Stimulated activated CD8-positive, alpha-beta memory T cell treated with anti-CD3 and anti-CD28 coated beads, Interleukin-4, amount 100 ng/mL, for 48 hours (primary cell): ENCODE measurements at places on chromosomes 6 and 20.

GRCh38 chr6:10382322-10382721 lies 32.6 kb downstream of the TFAP2A start:
- DNase-seq: no peak

GRCh38 chr20:52305858-52306257 lies 114.3 kb upstream of the ZFP64 start:
- peak; percentile 55 for DNase-seq

DNA sequence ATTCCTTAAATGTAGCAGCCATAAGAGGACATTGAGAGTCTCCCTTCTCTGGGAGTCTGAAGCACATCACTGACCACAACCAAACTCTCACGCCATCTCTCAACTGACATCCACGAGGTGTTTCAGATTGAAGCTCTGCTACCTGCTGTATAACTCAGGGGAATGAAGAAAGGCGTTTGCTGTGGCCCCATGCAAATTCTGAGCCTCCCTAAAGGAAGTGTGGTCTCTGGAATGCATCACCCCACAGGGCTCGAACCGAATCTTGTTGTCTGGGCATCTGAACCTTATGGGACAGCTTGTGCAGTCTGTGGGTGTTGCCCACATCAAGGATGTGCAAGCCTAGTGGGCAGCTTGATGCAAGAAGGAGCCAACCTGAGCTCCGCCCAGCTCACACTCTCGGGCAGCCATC lies 10.9 kb downstream of the PMEPA1 start:
- DNase-seq: peak; percentile 32

- DNase-seq: no peak
Observed at GRCh38 chr6:70834520-70834919, 122.3 kb downstream of the B3GAT2 start.

- no peak for DNase-seq
Observed at GRCh38 chr20:10454151-10454750, 19.1 kb downstream of the SLX4IP start.

DNA sequence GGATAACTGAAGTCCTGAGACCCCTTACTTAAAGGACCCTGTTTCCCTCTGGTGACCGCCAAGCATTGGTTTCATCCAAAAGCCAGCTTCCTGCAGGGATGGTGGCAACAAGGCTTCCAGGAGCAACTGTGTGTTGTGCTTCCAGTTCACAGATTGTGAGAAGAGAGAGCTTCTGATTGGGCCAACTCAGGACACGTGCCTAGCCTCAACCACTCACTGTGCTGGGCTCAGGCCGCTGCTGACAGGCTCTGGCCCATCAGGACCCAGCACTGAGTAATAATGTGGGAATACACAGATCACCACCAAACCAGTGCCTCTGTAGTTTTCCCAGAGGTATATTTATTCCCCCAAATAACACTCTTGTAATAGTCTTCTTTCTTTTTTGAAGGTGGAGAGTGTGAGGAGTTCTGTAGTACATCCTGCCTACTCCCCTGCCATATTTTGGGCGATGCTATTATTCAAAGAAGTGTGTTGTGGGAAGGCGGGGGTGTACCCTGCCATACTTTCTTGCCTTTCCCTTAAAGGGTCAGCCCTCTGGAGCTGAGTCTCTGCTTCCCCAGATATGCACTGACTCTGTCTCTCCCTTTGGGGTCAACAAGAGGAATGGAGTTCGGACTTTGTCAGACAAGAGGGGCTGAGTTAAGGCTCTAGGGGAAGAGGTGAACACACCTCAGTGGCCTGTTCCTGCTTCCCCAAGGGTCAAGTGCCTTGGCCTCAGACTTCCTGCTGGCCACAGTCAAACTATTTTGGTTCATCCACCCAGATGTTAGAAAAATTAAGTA lies 23.2 kb downstream of the PPP1R16B start:
- DNase-seq: peak; percentile 22

DNA sequence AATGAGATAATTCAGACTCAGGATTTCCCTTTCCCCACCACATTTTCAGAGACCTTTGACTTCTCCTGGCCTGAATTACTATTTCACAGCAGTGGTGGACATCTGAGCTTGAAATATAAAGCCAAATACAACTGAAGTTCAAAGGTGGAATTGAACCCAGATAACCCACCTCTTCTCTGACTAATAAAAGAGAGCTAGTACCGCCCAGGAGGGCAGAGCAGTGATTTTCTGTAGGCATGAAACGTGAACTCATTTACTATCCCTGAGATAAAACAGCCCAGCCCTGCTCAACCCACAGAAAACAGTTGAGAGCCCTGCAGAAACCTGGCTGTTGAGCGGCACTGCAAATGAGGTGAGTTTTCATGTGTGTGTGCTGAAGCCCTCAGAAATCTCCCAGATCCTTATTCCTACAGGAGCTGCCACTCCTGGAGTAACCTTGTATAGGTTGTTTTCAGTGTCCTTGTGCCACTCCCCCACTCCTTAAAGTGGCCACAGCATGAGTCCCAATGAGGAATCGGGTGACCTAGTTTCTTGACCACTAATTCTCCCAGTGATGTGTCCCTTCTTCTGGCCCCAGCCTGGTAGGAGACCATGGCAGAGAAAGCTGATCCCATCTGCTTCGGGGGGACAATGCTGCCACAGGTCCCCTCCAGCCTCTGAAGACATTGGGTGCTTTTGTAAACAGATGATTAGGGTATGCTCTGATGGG lies 99.2 kb downstream of the NOL4L start:
- no peak for DNase-seq

DNA sequence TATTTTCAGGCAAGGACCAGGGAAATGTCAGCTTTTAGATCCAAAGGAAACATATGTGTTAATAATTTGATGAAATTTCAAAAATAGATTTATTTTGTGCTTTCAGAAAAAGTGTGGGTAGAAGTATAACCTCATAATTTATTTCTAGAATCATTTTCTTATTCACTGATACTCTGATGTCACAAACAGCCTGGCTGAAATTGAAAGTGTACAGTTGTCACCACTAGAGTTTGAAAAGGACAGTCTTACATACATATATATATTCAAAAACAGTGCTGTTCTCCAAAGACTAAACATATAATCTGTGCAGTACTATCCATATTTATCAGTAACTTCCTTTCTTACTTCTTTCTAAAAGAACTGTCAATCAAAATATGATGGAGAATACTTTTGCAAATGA lies 254.4 kb upstream of the KCNQ5 start:
- DNase-seq: no peak

GRCh38 chr6:73983367-73983766 lies 287.4 kb downstream of the CD109 start:
- no peak for DNase-seq

DNA sequence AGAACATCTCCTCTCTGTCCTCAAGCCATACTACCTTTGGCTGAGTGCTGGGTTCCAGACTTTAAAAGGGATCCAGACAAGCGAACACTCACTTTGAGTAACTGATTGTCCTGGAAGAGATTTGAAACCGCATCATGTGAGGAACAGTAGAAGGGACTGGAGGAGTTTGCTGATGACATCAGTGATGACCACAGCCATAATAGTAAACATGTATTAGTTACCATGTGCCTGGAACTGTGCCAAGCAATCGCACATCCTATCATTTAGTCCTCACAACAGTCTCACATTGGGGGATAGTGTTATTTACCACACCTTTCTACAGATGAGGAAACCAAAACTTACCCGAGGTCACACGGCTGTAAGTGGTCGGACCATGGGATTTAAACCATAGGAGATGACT lies 39.8 kb downstream of the ARMC2 start:
- DNase-seq: no peak

- DNase-seq: no peak
Observed at GRCh38 chr6:89596056-89596455, 42.5 kb downstream of the LYRM2 start.

DNA sequence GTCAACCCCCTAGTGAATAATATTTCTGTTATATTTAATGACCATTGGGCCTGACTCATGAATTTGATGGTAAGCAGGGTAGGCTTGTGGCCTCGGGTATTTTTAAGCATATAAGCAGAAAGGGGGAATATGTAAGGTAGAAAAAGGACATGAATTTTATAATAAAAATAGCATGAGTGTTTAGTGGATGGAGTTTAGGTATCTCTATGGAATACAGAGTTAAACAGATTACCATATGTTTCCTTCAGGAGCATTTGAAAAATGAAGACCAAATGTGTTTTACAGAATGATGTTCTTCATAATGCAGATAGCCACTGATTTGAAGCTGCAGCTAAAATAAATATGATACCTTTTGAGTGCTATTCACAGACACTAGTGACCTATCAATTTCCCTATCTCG lies 191.7 kb upstream of the TSHZ2 start:
- no peak for DNase-seq

- no peak for DNase-seq
Observed at GRCh38 chr6:56756791-56757587, 114.3 kb upstream of the DST start.

DNA sequence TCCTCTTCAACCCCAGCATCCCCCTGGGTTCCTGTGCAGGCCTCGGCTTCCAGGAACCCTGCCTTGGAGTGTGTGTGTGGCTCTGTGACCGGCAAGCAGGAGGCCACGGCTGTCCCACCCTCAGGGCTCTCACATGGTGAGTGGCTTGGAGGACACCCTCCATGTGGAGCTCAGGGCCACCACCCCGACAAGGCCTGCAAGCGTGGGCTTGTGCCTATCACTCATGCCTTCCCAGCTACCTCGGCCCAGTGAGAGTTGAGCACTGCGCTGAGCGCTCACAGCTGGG lies 76.7 kb downstream of the DACT2 start:
- no peak for DNase-seq

DNA sequence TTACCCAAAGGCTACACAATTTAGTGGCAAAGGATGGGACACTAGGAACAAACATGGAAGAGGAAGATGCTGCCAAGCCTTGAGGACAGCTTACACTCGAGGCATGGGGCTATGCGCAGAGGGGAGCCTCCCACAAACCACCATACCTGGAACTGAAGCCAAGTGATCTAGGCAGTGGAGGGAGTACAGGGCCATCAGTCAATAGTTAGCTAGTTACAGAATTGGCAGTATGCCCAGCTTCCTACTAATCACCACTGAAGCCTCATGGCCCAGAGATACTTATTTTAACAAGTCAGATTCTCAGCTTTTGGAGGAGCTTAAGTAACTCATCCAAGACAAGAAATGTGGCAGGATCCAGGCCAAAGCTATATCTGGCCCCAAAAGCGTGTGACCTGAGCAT lies 226.6 kb upstream of the MOCS1 start:
- DNase-seq: no peak

DNA sequence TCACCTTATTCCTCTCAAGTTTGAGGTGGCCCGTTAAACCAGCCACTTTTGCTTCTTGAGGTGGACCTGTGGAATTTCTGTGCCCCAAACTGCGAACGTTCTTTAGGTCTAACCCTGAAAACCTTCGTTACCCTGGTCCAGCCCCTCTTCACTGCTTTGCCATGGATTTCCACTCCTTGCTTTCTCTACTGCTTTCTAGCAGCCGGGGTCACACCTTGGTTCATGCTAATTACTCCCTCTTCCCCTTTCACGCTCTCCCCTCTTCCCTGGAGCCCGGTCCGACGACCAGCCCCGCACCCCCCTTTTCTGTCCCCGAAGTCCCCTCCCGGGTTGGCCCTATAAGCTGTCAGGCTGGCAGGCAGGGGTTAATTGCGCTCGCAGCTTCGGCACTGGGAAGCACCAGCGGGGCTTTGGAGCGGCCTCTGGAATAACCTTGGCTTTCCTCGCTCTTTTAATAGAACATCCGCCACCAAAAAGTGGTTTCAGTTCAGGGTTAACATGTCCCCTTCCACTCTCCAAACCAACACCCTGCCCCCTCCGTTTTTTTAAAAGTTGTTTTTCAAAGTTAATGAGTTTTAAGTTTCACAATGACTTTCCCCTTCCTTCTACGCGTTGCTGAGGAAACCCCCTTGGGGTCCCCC lies 1.4 kb upstream of the HIVEP1 start:
- DNase-seq: peak; percentile 65

DNA sequence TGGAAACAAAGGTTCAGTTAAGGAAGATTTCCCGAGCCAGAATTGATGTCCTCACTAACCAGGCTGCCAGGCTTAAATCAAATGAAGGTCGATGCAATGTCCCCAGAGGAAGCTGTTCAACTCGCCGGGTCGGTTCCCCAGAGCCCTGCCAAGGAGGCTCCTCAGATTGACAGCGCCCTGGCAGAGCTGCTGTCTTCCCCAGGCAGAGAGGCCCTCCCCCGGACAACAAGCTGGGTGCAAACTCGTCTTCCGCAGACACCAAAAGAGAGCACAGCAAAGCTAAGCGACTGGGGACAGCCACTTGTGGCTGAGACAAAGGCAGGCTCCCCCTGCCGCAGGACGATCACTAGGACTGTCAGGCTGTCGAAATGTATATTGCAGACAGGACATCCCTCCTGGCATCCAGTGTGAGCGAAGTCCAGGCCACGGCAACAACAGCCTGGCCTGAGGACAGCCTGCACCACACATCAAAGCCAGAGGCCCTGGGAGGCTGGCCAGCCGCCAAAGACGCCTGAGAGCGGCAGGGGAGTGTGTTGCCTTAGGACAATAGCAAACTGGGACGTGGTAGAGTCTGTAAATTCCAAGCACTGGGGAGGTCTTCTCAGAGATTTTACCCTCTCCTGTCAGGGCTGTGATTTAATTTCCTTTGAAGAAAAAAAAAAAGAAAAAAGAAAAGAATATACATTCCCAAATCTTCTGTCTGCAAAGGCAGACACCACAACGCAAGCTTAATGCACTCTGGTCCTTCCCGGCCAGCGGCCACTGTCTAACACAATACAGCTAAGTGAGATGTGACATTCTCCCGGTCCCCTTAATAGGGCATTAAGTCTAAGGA lies 99.1 kb downstream of the HIVEP2 start:
- DNase-seq: peak; percentile 58

GRCh38 chr6:13803581-13803980 lies 10.8 kb downstream of the MCUR1 start:
- no peak for DNase-seq

DNA sequence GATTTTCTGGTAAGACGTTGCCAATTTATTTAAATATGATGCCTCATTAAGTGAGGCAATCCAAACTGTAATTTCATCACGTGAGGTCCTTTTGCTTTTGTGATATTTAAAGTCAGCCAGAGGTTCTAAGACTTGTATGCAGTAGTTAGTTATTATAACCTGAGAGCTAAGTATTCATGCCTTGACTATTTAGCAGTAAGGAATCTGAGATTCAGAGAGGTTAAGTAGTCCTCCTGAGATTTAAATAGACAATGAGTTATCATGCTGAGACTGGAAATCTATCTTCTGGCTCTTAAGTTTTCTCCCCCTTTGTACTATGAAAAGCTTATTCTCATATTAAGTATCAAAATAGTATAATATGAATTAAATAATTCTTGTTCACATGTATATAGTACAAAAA lies 158.0 kb downstream of the UTRN start:
- no peak for DNase-seq

- no peak for DNase-seq
Observed at GRCh38 chr6:16480763-16481560, 242.6 kb downstream of the GMPR start.

DNA sequence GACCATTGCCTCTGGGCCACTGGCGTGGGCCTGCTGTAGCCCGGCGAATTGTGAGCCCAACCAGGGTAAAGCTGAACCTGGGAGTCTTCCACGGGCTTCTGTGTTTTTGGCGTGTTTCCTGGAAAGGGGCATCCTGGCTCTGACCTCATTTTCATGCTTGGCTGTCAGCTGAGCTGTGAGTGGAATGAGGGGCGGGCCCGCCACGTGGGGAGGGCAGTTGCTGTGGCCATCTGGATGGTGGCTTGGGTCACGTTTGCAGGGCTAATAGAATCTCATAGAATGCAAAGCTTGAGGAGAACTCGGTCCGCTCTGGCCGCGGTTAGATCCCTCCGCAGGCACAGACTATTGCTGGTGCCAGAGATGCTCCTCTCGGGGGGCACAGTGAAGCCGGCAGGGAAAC lies 263.0 kb downstream of the SMOC2 start:
- no peak for DNase-seq

- no peak for DNase-seq
Observed at GRCh38 chr6:15444081-15444731, 198.3 kb downstream of the JARID2 start.
